ENCODE measurements at places on chromosomes 2 and 18.

DNA sequence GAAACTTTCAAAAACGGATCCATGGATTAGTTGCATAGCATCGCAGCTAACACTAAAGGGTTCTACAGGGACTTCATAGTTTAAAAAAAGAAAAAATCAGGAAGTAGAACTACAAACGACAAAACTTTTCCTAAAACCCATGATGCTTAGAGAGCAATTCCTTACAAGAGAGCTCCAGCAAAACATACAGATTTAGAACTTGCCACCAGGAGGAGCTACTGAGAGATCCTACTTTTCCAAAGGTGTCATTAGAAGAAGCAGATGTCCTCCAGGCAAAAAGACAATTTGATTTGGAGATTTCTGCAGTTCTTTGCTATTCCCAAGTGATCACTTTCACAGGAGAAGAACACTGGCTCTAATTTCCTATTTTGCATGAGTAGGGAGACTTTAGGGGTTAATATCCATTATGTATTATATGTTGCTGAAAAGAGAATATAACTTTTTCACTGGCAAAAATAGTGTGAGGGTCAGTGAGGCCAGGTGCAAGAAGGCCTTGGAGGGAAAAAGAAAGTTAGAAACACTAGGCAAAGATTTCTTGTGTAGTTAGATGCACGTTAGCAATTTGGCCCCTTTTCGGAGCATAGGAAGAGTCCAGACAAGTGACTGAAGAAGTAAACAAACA, 436.2 kb downstream of the SUCLG1 start:
- DNase-seq, result no peak

DNA sequence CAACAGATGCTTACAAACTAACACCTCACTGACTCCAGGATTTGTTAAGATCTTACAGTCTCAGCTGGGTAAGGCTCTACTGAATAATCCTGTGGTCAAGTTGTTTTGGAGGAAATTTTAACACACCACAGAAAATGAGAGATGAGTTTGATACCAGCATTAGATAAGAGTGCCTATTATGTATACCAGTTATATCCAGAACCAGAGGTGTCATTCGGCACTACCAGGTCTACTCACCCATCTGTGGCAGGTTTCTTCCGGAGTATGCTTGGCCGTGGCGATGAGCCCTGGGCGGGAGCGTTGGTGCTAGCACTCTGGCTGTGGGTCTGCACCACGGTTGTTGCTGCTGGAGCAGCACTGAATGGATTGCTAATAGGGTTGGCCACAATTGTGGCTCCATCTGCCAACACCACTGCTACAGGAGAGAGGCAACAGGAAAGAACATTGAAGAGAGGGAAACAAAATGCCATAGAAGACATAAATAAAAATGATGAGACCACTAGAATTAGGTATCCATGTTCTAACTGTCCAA, 41.2 kb downstream of the SAP130 start:
- DNase-seq, result no peak

GRCh38 chr2:37997629-37998028, 72.5 kb downstream of the RMDN2 start:
- DNase-seq, result no peak

- no peak for DNase-seq
Observed at GRCh38 chr2:23509596-23510292, 124.8 kb downstream of the KLHL29 start.

GRCh38 chr18:10702206-10702605, 176.4 kb downstream of the NAPG start:
- DNase-seq, result no peak

- DNase-seq, result no peak
Observed at GRCh38 chr18:31695989-31696388, 11.6 kb upstream of the B4GALT6 start.

- no peak for DNase-seq
Observed at GRCh38 chr2:37852585-37853014, 72.5 kb upstream of the RMDN2 start.

- DNase-seq, result no peak
Observed at GRCh38 chr2:231644426-231644825, 51.8 kb downstream of the TEX44 start.

DNA sequence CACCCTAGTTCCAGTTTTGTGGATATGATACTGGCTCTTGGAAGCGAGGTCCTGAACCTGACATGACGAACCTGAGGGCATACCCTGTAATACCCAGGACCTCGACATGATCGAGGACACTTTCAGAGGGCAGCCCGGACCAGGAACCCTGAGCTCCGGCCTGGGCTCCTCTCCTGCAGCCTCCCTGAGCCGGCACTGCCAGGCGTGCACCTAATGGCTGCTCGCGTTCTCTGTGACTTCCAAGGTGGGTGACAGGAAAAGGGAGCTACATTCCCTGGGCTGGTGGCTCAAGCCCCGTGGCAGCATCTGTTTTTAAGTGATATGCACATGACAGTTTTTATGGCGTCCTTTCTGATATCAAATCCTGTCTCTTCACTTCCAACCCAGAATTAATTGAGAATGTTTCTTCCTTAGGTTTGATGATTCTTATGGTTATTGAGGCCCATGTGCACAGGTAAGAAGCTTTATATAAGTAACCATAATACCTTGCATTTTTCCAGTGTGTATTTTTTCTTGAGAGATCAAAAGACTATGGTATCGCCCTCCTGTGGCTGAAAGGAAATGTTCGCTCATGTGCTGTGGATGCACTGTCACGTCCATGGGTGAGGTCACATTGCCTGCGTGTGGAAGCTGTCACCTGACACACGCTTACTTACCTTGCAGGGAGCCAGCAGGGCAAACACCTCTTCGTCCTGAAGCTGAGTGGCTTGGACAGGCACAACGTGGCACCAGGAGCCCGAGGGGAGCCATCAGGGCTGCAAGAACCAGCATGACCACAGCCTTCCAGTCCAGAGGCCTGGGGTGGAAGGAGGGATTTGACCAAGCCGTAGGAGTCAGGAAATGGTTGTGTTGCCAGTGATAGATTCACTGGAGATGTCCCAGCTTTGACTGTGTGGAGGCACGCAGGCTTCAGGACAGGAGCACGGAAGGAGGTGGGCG, 367.4 kb upstream of the MYT1L start:
- no peak for DNase-seq

DNA sequence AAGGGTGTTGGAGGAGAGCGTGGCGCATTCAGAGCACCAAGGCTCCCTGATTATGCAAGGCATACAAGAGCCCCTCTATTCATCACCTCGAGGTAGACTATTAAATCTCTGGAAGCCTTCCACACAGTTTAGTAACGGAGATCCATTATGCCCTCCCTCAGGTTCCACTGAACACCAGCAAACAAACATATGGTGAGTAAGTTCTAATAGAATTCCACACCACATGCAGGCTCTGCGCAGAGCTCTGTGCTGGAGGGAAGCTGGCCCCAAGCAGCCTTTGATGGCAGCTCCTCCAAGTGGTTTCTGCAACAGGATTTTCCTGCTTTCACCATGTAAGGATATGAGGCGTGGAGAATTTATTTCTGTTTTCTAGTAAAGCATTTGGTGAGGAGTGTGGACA, 238.6 kb downstream of the C1D start:
- no peak for DNase-seq

All from activated CD8-positive, alpha-beta memory T cell treated with anti-CD3 and anti-CD28 coated beads, Interleukin-2, amount 50 U/mL, for 4 hours (primary cell).